Hematopoietic multipotent progenitor cell treated with erythropoietin and hydrocortisone succinate and interleukin-3 and kit ligand, for 15 days (in vitro differentiated cells): ENCODE measurements at places on chromosomes 7 and 10.

DNA sequence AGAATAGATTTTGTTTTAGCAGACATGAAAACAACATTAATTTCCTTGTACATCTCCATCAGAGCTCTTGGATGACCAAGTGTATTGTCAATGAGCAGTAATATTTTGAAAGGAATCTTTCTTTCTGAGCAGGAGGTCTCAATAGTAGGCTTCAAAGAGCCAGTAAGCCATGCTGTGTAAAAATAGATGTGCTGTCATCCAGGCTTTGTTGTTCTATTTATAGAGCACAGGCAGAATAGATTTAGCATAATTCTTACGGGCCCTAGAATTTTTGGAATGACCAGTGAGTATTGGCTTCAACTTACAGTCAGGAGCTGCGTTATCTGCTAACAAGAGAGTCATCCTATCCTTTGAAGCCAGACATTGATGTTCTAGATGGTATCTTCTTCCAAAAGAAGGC is 19.0 kb downstream of the MINPP1 start:
- no peak for DNase-seq

DNA sequence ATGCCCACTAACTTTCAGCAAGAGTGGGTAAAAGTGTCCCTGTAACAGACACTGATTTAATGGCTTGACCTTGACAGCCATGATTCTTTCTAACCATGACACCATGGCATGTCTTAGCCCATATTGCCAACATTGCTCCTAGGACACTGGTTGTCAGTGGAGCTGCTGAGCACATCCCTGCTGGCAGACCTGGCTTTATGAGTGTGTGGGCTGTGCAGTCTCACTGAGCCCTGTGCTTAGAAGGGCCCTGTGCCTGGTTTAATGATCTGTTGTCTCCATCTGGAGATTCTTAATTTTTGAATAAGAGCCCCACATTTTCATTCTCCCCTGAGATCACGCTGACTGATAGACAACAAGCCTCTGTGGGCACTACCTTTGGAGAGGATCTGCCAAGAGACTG is 243.1 kb upstream of the KIAA1217 start:
- no peak for DNase-seq

DNA sequence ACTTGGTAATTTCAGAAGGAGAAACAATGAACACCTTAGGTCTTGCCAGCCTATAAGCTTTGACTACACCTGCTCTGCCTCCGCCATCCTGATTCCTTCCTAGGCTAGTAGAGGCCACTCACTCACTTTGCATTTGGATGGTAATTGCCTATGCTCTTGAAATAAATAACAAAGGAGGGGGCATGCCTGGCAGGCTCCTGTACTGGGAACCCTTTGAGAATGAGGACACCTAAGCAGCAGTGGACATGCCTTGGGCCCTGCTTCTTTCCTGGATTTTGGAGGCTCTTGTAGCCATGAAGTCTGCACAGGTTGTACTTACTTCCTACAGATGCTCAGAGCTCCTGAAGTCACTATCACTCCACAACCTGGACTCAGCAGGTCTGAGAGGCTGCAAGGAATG is 65.8 kb downstream of the BLNK start:
- DNase-seq, result no peak

GRCh38 chr7:24108906-24109376 is 175.0 kb upstream of the NPY start:
- no peak for DNase-seq

DNA sequence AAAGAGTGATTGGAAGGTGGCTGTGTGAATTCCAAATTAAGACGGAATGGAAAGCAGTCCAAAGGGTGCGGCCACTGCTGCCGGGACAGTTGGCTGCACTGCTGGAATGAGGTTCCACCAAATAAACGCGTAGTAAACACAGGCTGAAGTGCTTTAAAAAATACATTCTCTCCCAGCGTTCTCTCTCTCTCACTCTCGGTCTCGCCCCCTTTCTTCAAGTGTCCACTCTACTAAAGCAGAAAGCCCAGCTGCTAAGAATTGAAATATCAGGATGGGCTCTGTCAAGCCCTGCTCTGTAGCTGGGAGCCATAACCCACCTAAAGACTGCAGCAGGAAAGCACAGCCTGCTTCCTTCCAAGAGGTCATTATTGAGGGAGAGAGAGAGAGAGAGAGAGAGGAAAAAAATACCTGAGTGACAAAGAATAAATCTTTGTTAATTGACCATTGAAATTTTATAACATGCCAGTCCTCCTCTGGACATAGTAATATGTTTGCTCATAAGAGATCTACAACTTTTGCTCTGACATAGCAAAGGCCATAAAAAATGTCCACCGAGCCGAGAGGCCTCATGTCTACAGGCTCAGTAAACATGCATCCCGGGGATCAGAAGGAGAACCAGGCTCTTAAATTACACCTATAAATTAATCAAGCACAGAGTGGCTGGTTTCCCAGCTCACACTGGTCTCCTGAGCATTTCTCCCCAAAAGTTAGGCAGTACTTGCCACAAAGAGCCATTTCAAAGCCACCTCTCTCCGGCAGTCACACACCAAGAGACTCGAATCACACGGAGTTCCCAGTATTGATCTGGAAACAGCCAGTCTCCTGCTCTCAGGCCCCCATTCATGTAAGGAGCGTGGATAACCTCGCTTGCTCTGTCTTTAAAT is 72.8 kb downstream of the FGFR2 start:
- DNase-seq, result no peak

DNA sequence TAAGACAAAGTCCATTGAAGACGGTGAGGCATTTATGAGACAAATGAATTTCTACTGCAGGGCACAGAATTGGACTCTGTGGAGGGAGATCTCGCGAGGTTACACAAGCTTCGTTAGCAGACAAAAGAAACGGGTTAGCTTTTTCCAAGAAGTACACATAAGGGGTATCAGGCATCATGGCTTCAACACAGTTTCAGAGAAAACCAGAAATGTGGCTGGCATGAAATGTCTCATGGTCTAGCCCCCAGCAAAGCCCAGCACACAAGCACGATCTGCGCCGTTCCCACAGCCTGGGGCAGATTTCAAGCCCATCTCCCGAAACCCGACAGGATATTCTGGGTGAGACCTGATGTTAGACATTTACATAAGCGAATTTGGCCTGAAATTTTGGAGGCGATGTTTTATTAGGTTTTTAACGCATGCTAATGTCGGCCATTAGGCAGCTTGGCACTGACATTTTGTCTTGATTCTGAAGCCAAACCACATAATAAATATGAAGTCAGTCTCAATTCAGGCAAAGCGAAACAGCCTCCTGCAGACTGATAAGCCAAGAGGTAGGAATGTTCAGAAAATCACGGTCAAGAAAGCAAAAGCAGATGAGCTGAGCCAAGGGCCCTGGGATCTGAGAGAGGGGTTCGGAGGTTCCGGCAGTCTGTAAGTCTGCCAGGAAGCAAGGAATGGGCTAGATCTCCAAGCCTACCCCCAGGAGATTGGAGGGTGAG is 240.5 kb downstream of the PRPF18 start:
- no peak for DNase-seq

GRCh38 chr7:86448856-86449255 is 194.9 kb upstream of the GRM3 start:
- no peak for DNase-seq

- peak; percentile 90 for DNase-seq
Measured at GRCh38 chr10:103197174-103197573, 4.1 kb upstream of the NT5C2 start.

GRCh38 chr10:7766241-7766640 is 21.6 kb downstream of the KIN start:
- no peak for DNase-seq

- DNase-seq, result no peak
Measured at GRCh38 chr7:27535795-27536194, 126.9 kb downstream of the HIBADH start.

DNA sequence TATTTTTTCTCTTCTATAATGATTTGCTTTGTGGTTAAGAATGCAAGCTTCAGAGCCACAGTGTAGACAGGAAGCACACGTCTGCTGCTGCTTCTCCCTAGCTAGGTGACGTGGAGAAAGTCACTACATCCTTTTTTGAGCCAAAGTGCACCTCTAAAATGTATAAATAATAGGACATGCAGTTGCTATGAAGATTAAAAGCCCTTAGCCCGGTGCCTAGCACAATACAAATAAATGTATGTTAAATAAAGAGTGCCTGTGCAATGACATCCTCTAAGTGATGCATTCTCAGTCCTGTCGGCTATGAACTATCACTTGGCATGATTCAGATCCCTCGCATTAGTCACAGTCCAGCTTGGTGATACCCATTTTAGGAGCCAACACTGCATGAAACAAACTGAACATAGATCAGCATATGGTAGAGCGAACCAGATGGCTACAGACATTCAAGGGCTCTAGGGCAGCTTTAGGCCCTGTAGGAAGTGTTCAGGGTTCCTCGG is 4.8 kb upstream of the TRDMT1 start:
- DNase-seq, result no peak

DNA sequence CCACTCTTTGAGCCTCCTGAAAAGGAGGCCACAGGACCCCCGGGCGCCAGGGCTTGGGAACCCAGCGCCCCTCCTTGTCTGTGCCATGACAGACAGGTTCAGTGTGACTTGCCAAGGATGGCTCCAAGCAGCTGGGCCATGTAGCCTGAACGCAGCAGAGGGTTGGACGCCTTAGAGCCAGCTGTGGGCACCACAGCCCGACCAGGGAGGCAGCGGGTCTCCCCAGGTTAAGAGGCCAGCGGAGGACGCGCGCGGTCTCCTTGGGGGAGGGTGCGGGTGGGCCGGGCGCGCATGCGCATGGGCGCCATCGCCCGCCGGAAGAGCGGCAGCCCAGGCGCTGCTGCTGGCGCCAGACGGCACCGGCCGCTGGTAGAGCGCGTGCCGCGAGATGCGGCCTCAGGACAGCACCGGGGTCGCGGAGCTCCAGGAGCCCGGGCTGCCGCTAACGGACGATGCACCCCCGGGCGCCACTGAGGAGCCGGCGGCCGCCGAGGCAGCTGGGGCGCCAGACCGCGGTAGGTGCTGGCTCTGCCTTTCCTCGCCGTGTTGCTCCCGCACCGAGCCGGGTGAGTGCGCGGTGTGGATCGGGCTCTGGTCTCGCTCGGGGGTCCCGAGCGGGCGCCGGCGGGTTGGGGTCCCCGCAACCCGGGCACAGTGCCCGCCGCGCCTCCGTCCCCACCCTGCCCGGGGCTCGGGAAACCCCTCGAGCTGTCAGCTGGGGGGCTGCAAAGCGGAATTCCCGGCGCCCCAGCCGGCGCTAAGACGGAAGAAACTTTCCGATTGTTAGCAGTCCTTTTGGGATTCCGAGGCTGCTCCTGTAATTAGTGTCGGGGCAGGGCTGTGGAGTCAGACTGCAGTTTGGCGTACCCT is at the start of gene SLC35G1:
TSS of gene SLC35G1 (plus strand) at position 333 of the 870 bp plus-strand sequence. CDS start at position 389, 56 bp downstream.
- peak; percentile 73 for DNase-seq

DNA sequence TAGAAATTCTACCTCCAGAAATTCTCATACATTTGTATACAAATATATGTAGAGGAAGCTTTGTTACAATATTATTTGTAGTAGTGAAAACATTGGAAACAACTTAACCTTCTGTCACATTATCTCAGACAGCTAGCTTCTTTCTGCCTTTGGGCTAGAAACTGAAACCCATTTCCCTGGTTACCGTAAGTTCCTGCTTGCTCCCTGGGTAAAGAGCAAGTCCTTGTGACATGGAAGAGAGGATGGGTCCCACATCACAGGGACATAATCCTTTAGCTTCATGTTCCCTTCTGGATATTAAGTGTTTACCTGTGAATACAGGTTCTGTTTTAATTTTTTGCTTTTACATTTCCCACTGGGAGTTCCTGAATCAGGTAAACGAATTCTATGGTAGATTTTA is 41.8 kb downstream of the KLHDC10 start:
- no peak for DNase-seq

GRCh38 chr10:45660876-45661411 is 11.6 kb downstream of the ZFAND4 start:
- no peak for DNase-seq

DNA sequence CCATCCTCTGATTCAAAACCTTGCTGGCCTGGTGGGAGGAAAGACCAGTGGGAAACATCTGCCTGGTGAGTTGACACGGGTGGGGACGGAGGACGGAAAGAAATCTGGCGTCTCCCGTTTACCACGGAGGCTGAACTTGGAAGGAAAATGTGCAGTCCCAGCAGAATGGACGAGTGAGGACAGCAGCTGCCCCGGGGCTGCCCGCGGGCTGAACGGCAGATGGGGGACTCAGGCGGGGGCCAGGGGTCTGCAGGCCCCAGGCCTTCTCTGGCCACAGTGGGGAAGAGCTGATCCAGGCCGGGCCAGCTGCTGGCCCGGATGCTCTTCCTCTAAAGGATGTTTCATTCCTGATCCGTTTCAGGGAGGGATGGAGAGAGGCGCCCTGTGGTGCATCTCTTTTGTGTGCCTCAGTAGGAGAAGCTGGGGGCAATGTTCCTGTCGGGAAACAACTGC is 147.5 kb upstream of the CHST15 start:
- DNase-seq, result no peak

GRCh38 chr10:80871083-80871482 is 333.4 kb downstream of the SH2D4B start:
- DNase-seq, result no peak

DNA sequence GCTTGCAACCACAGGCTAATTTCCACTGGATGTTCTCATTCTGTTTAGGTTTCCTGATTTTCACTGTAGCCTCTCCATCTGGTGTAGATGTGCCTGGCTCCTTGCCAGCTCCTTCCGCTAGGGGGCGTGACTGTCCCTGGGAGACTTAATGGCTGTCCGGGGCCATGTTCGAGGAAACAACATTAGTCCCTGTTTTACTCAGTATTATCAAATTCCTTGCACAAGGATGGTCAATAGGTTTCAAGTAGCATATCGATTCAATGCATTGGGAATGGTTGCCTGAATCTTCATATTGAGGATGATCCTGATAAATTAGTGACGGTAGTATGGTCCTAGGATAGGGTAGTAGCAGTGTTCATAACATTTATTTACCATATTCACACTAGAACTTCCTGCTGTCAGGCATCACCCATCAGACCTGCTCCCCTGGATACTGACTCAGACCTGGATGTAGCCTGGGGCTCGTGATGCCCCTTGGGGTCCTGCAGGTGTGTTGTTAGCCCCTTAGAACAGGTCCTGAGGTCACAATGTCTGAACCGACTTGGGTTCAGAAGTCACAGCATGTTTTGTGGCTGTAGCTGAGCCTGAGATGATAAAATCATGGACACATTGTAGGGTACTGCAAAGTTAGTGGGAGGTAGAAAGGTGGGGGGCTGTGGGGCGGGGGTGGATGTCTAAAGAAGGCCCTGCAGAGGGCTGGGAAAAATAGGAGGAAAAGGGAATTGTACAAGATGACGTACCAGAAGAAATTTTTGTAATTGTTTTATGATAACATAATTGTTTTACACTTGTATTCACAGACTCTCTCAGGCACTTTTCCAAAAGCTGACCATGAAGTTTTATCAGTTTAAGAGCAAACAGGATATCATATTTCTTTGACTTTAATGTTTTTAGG is 8.9 kb upstream of the EXOC6 start:
- DNase-seq, result peak; percentile 67

DNA sequence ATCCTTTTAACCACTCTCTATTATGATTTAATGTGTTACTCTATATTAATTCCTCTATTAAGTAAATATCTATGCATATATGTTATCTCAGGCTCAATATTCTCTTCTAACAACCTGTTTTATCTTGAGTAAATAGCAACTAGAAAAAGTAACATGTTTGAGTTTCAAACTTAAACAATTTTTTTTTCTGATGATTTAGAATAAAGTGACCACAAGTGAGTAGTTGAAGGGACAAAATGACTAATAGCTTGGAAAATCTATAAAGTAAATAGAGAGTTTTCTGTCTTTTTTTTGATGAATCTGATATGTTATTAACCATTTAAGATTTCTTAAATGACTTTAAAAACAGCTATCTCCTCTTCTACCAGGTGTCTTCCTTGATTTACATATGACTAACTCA is 483.8 kb downstream of the TFEC start:
- DNase-seq, result no peak
